ENCODE measurements at places on chromosomes 1 and 21.

DNA sequence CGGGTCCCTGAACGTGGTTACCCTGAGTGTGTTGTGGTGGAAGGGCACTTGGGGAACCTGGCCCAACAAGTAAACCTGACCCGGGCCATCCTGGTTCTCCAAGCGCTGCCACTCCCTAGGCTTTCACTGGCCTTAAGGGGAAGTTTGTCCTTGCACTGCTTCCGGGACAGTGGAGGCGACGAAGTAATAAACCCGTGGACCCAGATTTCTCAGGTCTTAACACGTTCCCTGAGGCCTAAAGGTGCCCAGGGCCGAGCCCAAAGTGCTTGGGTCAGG lies 261 bp upstream of the CCDC24 start:
- DNase-seq = no peak

GRCh38 chr1:44681905-44682882 lies 7.7 kb downstream of the ARMH1 start:
- no peak for DNase-seq

- DNase-seq = no peak
Observed at GRCh38 chr1:164664127-164664526, 105.1 kb downstream of the PBX1 start.

- DNase-seq = no peak
Observed at GRCh38 chr1:16349847-16350406, 2.4 kb downstream of the FBXO42 start.

- DNase-seq = no peak
Observed at GRCh38 chr1:117370071-117370470, 2.8 kb downstream of the MAN1A2 start.

DNA sequence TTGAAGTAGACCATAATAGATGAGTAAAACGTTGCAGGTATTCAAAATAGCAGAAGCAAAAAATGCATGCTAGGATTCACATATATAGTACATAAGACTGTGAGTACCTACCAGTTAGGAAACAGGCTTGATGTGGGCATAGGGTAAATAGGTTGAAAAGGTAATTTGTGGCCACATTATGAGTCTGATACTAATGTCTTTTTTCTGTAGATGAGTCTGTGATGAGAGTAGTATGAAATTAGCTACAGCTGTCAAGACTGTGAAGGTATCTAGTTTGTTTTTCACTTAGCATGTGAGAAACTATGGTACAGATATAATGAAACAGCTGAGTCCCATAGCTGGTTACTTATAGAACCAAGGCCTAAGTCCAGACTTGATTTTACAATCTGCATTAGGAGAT lies 12.4 kb upstream of the SPATA1 start:
- DNase-seq = no peak

DNA sequence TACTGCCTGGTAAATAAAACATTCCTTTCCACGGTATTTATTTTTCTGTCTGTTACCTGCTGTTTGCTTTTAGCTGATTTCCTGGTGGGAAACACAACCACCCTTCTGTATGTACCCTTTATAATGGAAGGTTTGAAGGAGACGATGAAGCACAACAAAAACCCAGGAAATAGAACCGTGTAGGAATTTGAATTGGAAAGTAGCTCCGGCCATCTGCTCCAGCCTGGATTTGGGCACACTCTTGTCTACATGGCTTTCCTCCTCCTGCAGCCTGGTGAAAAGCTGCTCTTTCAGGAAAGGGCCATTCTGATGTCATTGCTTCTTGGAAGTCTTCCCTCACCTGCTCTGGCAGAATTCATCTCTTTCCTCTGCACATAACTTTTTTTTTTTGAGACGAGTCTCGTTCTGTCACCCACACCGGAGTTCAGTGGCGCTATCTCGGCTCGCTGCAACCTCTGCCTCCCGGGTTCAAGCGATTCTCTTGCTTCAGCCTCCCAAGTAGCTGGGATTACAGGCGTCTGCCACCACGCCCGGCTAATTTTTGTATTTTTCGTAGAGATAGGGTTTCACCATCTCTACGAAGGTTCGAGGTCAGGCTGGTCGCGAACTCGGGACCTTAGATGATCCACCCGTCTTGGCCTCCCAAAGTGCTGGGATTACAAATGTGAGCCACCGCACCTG lies 2.7 kb downstream of the AK4 start:
- no peak for DNase-seq

- DNase-seq = no peak
Observed at GRCh38 chr1:107649023-107649422, 316.0 kb downstream of the VAV3 start.

DNA sequence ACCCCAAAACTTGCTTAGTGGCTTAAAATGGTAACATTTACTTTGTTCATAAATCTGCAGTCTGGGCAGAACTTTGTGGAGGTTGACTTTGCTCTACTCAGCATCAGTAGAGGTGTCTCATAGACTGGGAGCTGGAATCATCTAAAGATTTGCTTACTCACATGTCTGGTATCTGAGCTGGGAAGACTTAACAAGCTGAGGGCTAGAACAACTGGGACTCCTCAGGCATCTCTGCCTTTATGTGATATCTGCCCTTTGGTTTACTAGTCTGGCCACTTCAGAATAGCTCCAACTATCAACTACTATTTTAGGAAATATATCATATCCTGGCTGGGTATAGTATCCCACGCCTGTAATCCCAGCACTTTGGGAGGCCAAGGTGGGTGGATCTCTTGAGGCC lies 82.5 kb downstream of the C4BPA start:
- no peak for DNase-seq

DNA sequence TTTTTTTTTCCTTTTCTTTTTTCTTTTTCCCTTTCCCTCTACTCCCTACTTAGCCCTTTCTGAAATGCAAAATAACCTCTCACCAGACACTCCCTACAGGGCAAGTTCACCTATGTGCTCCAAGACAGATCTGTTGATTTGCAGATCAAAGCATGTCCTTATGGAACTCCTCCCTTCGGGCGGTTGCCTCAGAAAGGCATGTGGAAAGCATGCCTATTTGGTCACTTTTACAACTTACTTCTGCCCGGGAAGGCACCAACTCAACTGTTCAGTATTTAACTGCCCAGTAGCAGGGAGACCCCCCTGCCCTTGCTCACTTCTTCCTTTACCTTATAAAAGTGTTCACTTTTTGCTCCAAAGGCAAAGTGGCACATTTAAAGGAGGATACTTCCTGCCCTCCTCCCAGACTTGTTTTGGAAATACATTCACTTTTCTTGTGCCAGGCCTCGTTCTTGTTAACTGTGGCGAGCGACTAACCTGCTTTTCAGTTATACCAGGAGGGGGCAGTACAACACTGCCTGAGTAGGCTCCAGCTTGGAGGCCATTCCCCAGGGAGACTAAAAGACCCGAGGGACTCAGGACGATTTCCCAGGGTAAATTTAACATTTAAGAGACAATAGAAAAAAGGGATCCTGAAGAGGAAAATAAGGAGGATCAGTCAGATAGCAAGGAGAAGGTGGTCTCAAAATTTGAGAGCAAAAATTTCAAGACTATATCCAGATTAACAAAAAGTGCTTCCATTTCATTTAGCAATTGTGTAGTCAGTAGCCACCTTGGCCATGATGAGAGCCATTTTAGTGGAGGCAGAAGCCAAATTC lies 12.3 kb upstream of the SLAMF7 start:
- DNase-seq = peak; percentile 18

DNA sequence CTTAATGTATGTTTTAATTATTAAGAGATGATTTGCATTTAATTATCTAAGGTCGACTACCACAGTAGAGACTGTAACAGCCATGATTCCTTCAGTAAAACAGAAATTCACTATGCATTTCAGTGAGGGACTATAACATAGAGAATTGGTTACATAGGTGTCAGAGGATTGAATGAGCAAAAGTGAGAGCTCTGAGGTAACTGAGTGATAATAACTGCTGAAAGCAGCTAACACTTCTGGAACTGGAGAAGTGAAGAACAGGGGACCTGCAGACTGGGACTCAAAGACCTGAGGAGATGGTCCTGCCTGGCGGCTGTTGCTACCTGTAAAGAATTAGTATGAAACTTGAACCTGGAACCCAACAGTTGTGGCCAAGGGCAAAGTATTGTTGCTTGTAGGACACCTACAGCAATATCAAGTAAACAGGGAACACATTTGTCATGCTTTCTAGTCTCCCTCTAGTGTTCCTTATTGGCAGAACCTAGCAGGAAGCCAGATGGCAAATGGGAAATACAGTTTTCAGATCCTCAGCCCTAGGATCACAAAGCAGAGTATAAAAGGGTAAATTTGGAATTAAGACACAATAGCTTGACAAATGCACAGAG lies 110.6 kb downstream of the HS2ST1 start:
- DNase-seq = no peak

- DNase-seq = no peak
Observed at GRCh38 chr1:7623842-7624241, 147.3 kb upstream of the VAMP3 start.

DNA sequence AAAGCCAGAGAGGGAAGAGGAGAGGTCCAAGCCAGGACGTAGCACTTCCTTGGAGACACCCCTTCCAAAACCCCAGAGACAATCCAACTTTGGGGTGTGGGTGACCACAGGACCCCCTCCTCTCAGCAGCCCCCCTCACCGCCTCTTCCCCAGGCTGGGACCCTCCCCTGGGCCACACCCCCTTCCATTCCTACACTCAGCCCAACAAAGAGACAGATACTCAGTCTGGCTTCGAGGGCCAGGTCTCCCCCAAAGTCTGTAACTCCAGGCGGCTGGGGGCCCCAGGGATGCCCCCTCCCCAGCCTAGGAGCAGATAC lies 1.4 kb downstream of the MEX3A start:
- no peak for DNase-seq

DNA sequence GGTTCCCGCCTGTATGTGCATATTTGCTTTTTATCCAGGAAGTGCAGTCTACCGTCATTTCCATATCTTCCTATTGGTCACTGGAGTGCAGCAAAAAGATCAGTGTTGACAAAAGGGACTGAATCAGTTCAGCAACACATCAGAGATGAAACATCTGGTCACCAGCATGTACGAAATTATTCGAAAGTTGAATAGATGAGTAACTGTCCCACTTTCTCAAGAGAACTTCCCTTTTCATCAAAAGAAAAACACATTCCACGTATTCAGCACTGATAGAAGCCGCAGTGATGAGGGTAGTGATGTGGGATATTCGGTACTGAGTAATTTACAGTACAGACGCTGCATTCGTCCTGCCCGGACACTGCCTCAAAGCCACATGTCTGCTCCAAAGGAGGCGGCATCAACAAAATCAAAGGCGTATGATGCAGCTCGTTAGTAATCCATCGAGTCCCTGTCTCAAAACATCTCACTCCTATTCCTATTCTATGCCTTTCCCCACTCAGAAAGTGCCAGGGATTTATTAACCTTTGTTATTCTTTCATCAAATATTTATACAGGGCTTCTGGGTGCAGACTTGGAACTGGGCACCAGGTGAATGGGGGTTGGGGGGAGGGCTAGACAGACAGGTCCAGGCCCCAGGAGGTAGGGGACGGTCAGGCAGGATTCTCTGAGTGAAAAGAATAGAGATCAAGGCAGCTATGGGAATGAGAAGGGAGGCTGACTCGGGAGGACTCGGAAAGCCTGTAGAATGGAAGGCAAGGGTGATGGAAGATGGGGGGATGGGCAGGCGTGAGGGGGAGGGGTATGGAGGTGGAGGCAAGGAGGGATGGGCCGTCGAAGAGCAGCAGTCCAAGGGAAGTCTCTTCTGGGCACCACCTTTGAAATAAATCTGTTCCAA lies 79.5 kb upstream of the SLC45A1 start:
- DNase-seq = no peak

- no peak for DNase-seq
Observed at GRCh38 chr1:60898413-60898812, 183.9 kb upstream of the NFIA start.

GRCh38 chr21:32523988-32524719 lies 61.2 kb downstream of the TCP10L start:
- DNase-seq = no peak

DNA sequence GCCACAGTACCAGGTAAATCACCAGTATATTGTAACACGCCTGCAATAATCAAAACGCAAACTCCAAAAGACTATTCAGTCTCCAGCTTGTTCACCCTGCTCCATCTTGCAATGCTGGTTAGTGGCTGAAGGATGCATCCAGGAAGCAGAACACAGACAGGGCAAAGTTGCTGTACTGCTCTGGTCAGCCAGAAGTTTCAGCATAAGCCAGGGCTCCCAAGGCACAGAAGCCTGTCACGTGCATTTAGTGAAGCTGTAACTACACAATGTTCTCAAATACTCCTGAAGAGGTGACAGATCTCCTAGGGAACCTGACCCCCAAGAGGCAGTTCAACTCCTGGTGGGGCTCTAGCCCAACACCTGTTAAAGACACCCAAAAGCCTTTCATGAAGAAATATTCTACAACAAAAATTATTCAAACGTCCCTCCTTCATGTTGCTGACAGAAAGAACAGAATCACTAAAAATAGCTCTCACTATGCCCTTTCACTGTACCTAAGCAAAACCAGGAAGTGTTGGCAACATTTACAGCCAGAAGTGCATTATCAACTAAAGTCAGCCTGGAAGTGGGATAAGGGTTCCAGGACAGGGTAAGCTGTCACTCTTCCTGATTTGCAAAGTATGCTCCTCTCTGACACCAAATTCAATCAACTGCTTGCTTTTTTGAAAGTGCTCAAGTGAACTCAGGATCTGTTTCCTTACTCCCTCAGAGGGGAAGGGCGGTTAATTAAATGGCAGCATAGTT lies 52.1 kb downstream of the SLC35D1 start:
- DNase-seq = no peak

DNA sequence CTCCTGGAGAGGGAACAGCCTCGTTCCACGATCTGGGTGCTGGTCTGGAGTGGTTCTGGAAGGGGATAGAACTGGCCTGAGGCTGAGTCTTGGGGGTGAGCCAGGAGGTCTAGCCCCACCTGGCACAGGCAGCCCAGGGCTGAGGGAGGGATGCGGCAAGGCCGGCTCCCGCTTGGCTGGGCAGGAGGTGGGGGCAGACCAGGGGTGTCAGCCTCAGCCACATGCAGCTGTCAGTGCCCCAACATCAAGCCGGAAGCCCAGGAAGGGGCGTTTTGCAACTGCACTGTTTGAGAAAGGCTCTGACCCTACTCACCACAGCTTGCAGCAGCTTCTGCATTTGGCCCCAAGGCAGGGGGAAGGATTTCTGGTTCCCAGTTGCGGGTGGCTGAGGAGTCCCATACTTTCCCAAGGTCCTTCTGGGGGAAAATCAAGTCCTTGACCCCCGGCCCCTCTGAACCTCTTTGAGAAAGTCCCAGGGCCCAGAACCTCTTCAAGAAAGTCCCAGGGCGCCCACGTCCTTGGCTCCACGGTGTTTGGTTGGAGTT lies 2.0 kb downstream of the EFHD2 start:
- no peak for DNase-seq

DNA sequence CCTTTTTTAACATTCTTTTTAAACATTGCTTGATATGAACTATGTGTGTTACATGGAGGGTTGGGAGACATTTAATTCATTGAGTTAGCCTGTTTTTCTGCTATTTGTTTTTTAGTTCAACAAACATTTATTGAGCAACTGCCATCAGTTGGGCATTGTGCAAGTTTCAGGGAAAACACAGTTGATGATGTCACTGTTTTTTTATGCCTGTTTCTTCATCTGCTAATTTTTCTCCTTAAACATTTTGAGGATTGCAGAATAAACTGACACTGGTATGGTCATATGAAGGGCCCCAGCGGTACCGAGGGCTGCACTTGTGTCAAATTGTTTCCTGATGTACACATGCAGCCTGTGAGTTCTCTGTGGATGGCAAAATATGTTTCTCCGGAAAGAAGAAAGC lies 253.0 kb downstream of the FGGY start:
- DNase-seq = peak; percentile 37

Measured in tibial nerve (tissue), 4 donors.